ENCODE measurements at places on chromosomes 4 and X.

GRCh38 chr4:26863512-26863911 is 2.9 kb downstream of the STIM2 start:
- DNase-seq: no peak

GRCh38 chr4:84401701-84402306 is 97.3 kb downstream of the NKX6-1 start:
- no peak for DNase-seq

GRCh38 chrX:140586951-140587350 is 82.1 kb upstream of the SOX3 start:
- no peak for DNase-seq

GRCh38 chr4:105967058-105967658 is 71.9 kb downstream of the NPNT start:
- DNase-seq: no peak

DNA sequence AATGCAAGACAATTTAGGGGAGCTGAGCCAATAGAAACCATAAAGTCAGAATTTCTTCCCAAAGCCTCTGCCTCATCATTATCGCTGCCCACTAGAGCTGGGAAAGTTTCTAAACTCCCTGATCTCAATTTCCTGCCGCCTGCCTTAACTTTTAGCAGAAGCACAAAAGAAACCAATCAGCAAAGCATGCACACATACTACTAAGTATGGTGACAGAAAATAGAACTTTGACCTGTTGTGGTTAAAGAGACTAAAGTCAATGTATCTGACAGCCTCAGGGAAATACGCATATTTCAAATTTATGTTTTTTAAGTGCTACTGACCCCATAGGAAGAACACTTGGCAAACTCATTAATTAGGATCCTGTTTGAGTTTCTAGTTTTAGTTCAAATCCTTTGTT is 10.1 kb downstream of the STK26 start:
- DNase-seq: no peak

GRCh38 chrX:68938244-68939004 is 109.6 kb downstream of the EFNB1 start:
- DNase-seq: no peak

- DNase-seq: no peak
These were observed 72.6 kb downstream of the FRMPD3 start for GRCh38 chrX:107521877-107522586.

DNA sequence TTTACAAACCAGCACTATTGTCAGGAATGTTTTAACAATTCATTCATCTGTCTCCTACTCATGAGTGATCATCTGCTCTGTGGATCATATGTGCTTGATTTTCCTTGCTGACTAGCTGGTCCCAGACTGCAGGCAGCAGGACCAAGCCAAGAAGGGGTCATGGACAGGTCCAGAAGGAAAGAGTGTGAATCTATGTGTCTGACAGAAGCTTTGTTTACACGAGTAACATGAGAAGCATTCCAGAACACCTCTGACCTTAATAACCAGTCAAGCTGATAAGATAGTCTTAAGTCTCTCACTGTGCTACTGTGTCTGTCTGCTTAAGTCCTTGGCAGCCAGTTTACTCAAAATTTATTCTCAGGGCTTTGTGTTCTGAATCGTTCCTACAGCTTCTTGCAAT is 39.0 kb downstream of the GUCY1A1 start:
- DNase-seq: no peak

Measured in substantia nigra (tissue), 51 donors.